Gastroesophageal sphincter (tissue), 4 donors: ENCODE measurements at places on chromosomes 5 and 9. TPM values are rescaled to one million over a fixed set of nuclear protein-coding genes. Genes with fewer than 3 reads are reported as not detected.

PLAC8L1 gene
- not detected for total RNA-seq

ZBTB34 gene
- 11.0 TPM for total RNA-seq

HAND1 gene
- not detected for total RNA-seq

SPRY4 gene
- 18.1 TPM for total RNA-seq

NPR3 gene
- total RNA-seq = 1.6 TPM

CAPSL gene
- total RNA-seq = not detected

DNA sequence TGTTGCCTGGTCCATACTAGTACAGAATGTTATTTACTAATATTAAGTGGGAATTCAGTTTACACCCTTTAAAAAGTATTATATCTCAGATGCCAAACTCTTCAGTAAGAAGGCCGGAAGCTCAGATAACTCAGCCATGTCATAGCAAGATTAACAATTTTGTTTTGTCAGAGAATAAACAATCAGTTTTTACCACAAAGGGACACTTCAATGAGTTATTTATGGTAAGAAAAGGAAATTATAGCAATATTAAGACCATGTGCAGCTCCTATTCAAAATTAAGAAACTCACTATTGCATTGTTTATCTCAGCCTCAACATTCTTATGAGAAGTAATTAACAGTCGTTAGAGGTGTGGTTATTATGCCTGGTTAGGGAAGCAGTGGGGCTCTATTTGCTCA lies 13.1 kb upstream of the ARL15 start:
- ATAC-seq = no peak

DNA sequence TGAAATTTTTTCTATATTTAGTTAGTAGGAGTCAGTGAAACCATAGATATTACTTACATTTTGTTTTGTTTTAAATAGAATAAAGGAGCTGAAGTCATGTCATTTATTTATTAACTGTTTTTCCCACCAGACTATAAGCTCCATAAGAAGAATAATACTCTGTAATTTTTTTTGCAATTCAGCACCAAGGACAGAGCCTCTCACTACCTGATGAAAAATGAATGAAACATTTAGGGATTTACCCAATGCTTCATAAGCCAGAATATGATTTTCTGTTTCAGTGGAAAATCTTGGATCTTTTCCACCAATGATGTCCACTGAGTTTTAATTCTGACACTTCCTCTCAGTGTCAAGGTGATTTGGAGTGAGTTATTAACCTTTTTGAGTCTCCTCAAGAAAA lies 624.9 kb upstream of the GRAMD2B start:
- no peak for ATAC-seq

- ATAC-seq = peak; percentile 77
Observed at GRCh38 chr9:27701587-27701986, 128.3 kb upstream of the C9orf72 start.

DNA sequence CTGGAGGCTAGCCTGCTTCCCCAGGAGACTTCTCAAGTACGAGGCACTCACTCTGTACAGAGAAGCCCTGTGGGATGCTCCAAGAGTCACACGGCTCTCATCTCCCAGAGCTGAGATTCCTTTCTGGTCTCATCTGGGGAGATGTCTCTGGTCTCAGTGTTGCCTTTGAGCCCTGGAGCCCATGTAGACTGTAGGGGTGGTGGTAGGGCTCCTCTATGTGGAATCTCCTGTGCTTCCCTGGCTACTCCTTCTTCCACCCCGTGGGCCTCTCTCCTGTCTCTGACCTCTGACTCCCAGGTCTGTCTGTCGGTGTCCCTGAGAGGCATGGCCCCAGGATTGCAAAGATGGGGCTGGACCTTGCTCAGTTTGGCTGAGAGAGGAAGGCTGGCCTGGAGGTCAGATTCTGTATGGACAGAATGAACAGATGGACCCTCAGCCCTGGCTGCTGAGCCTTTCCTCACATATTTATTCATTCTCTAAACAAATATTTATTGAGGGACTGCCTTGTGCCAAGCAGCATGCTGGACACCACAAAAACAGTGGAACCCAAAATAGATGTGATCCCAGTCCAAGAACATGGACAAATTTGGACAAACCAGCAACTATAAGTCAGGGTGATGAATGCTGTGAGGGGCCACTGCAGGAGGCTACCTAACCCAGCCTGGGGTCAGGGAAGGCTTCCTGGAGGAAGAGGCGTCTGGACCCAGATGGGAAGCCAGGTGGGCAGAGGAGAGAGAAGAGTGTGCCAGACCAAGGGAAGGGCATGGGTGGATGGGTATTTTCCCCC lies 2.6 kb downstream of the CCL19 start:
- ATAC-seq = no peak

- ATAC-seq = no peak
Observed at GRCh38 chr9:122609804-122610203, 4.7 kb upstream of the OR1Q1 start.

DNA sequence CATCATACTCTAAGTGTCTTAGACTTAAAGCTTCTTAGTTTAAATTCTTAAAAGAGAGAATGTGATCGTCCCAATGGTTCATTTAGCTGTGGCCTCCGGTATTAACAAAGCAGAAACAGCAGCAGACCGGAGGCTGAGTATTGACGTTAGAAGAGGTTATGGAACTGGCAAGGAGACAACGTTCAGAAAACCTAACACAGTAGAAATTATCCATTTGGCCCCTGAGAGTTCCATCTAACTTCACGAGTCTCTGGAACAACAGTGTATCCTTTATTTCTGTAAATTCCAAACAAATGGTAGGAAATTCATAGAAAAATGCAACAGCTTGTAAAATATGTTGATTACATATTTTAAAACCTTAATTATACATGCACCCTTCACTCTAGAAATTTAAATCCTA lies 107.3 kb upstream of the PTGER4 start:
- ATAC-seq = no peak

DNA sequence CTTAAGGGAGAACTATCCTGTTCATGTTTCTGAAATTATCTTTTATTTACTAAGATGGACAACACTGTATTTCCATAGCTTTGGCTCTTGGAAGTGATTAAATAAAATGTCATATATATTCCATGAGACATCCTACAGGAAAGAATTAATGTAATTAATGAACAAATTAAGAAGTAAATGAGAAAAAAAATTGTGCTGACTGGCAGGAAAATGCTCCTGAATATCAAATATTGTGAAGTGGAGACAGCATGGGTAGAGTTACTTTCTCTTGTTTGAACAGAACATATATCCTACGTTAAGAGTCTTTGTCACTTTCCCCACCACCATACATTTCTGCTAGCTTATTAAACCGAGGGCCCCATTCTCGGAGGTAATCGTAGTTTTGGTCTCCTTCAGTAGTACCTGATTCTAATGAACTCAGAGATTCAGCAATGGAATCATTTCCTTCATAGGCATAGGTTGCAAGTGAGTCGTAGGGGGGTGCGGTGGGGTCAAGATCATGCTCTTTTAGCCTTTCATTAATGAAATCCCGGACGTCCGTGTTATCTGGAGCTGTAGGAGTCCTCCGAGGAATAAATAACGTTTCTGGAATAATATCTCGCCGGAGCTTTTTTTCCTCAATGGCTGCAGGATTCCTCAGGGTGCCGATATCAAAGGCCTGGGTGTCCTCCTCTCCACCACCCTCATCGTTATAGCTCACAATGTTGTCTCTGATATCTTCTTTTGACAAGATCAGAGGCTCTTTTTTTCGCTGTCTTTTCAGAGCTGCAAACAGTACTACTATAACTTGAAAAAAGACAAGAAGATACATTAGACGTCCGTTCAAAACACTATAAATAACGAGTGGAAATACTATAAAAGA lies 157.2 kb downstream of the CDH10 start:
- ATAC-seq = no peak

DNA sequence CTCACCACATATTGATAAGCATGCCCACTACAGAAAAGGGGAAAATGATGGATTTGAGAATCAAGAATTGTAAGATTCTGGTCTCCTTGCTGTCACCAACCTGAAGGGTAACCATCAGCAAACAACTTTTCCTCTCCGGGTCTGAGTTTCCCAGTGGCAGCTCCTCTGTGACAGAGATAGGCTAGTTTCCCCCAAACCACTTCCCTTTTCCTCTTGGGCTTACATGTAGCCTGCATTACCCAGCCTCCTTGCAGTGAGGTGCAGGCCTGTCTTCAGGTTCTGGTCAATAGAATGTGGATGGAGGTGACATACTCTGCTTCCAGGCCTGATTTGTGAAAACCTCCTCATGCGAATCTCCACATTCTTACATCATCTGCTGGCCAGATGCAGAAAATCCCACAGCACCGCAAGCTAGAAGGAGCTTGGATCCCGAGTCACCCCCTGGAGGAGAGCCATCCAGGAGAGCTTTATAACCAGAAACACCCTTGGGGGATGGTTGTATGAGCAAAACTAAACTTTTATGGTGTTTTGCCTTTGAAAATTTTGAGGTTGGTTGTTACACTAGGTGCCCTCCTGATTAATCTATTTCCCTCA lies 206.1 kb downstream of the RGS3 start:
- no peak for ATAC-seq

DNA sequence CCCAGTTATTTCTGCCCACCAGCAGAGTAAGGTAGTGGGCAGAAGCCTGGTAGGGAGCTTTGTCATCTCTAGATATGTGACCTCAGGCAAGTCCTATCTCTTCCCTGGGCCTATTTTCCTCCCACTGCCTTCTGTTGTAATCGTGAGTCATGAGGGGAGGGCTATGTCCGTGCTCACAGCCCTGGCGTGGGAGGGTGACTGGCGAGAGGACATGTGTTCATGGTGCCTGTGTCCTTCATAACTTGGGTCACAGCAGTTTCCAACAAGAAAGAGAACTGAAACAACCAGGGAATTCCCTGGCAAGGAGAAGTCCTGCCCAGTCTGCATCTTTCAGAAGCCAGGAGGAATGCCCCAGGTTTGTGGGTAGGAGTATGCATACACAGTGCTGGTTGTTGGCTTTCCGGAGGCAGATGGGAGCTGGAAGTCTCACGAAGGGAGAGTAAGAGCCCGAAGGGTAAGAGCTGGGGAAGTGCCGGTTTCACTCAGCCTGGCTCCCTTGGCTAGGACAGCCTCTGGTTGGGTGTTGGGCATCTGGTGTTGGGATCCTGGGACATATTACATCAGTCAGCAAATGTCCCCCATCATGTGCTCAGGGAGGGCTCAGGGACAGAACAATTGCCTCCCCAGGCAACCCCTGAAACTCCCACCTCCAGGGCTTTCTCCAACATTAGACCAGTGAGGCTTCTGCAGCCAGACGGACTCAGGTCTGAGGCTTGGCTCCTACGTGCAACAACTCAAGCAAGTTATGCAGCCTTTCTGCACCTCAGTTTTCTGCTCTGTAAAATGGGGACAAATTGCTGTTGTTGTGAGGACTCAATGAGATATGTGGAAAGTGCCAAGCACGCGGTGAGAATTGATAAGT lies 4.3 kb upstream of the TIFAB start:
- ATAC-seq = peak; percentile 72

DNA sequence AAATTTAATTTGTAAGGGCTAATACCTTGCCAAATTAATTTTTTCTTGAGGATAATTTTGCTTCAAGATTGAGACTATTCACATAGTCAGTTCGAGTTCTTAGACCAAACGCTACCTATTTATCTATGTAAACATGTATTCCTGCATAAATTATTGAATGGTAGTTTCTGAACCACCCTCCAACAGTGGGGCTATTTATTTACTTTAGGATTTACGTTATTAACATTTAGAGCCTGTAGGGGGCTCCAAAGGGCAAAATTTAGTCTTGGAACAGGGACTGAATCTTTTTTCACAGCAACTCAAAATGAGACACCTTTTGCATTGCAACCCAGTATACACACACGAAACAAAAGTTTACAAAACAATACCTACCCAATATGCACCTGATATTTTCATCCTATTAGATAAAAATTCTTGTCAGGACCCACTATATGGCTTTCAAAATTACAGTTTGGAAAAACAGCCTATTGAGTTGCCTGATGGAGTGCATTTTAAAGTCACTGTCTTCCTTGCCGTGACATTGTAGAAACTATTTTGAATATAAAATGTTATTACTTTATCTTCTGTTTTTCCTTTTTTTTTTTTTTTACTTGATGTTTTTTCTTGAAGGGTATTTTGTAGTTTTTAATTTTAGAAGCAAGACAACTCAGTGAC lies 47.1 kb upstream of the POU4F3 start:
- no peak for ATAC-seq

- no peak for ATAC-seq
Observed at GRCh38 chr9:110334871-110335270, 2.8 kb downstream of the TXNDC8 start.

- no peak for ATAC-seq
Observed at GRCh38 chr5:96402500-96402899, 30.5 kb downstream of the PCSK1 start.

GRCh38 chr5:68418201-68418600 lies 202.6 kb downstream of the PIK3R1 start:
- ATAC-seq = peak; percentile 68
